ENCODE measurements at places on chromosomes 12 and 14. TPM values are rescaled to one million over a fixed set of nuclear protein-coding genes. Genes with fewer than 3 reads are reported as not detected.

CD163 gene
- 0.26 TPM for total RNA-seq

KRT78 gene
- not detected for total RNA-seq

ADGRD1 gene
- 7.3 TPM for total RNA-seq

TMEM30B gene
- 0.51 TPM for total RNA-seq

AHNAK2 gene
- total RNA-seq: 106 TPM

LHX5 gene
- not detected for total RNA-seq

GARIN6 gene
- not detected for total RNA-seq

AVPR1A gene
- not detected for total RNA-seq

CMKLR1 gene
- under 0.01 TPM for total RNA-seq

MYH6 gene
- total RNA-seq: not detected

AQP2 gene
- total RNA-seq: not detected

KRT5 gene
- not detected for total RNA-seq

ERBB3 gene
- total RNA-seq: 0.66 TPM

CLEC4E gene
- not detected for total RNA-seq

MYL2 gene
- not detected for total RNA-seq

NTN4 gene
- 28.6 TPM for total RNA-seq

CMA1 gene
- total RNA-seq: not detected

Data from fibroblast of lung (primary cell).